ENCODE measurements at places on chromosomes 4 and X. TPM values are rescaled to one million over a fixed set of nuclear protein-coding genes. Genes with fewer than 3 reads are reported as not detected.
A peak's percentile ranks its signal among the peaks of the same experiment; 100 is the strongest.

GRCh38 chr4:13970349-13970748 is 342.8 kb upstream of the BOD1L1 start:
- no peak overlapping the region for H3K4me3 ChIP-seq
- no peak overlapping the region for H3K27ac ChIP-seq
- H3K4me1 ChIP-seq: no peaks in the 10 kb centered on the region
- DNase-seq: no peak

DNA sequence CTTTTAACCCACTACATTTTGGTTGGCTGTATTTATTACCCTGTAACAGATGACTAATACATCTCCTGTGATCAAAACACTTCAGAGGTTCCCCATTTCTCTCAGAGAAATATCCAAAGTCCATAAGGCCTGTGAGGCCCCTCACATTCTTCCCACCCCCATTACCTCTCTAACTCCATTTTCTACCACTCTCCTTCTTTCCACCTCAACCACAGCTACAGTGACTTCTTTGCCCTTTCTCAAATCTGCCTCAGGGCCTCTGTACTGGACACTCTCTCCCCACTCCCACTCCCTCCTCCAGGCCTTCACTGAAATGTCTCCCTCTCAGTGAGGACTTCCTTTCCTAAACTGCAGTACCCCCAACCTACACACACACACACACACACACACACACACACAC is 8.4 kb upstream of the TMEM144 start:
- H3K27me3 ChIP-seq: no peaks in the 10 kb centered on the region
- H3K4me3 ChIP-seq: no peak overlapping the region
- DNase-seq: no peak
- H3K27ac ChIP-seq: no peak overlapping the region

- no peaks in the 10 kb centered on the region for H3K4me1 ChIP-seq
- no peak for DNase-seq
- no peaks in the 10 kb centered on the region for H3K27me3 ChIP-seq
- no peak overlapping the region for H3K4me3 ChIP-seq
- H3K36me3 ChIP-seq: peaks cover 27% of the 10 kb centered on the region
Observed at GRCh38 chr4:2651546-2651945, 104.6 kb downstream of the TNIP2 start.

DNA sequence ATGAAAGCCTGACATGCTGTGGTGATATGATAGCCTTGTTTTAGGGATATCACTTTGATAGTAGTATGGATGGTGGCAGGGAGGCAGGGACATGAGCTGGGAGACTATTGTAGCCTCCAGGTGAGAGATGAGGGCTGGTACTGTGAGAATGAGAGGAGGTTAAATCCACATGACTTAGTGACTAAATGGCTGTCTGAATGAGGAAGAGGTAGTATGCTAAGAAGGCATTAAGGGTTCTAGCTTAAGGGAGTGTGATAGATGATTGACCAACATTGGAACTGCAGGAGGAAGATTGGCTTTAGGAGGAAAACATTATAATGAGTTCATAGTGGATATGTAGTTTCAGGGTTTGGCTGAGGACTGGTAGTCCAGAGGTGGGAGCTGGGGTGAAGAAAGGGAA is 195.0 kb upstream of the ANK2 start:
- no peaks in the 10 kb centered on the region for H3K27me3 ChIP-seq
- H3K4me1 ChIP-seq: no peaks in the 10 kb centered on the region
- H3K27ac ChIP-seq: no peak overlapping the region
- no peak for DNase-seq
- no peak overlapping the region for H3K4me3 ChIP-seq

- H3K27ac ChIP-seq: no peak overlapping the region
- no peak overlapping the region for H3K4me3 ChIP-seq
- H3K27me3 ChIP-seq: no peaks in the 10 kb centered on the region
- H3K36me3 ChIP-seq: no peaks in the 10 kb centered on the region
Observed at GRCh38 chr4:181967401-181967800, 275.8 kb upstream of the TENM3 start.

GRCh38 chr4:140718241-140718952 is 37.8 kb downstream of the TBC1D9 start:
- no peaks in the 10 kb centered on the region for H3K27me3 ChIP-seq
- peaks cover 28% of the 10 kb centered on the region for H3K4me1 ChIP-seq
- H3K27ac ChIP-seq: no peak overlapping the region
- no peak overlapping the region for H3K4me3 ChIP-seq
- no peaks in the 10 kb centered on the region for H3K36me3 ChIP-seq
- no peak for DNase-seq

The TMEM164 gene
- polyA plus RNA-seq: 2.1 TPM

GRCh38 chr4:2402941-2403340 is 15.5 kb downstream of the ZFYVE28 start:
- peaks cover 7% of the 10 kb centered on the region for H3K4me1 ChIP-seq
- H3K36me3 ChIP-seq: no peaks in the 10 kb centered on the region
- DNase-seq: no peak
- peaks cover 6% of the 10 kb centered on the region for H3K27me3 ChIP-seq

DNA sequence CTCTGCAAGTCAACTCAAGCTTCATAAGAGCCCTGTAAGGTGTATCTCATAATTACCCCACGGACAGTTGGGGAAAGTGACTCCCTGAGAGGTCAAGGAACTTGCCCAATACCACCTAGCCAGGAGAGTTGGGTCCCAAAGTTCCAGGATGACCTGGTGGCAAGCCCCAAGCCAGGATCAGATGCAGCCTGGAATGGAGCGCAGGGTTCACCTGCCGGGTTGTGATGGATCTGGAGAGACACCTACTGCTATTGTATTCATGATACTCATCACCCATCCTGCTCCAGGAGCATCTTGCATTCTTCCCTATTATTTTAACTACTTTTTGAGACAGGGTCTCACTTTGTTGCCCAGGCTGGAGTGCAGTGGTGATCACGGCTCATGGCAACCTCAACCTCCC is 36.1 kb downstream of the ZBTB49 start:
- H3K4me1 ChIP-seq: no peaks in the 10 kb centered on the region
- DNase-seq: no peak
- no peaks in the 10 kb centered on the region for H3K27me3 ChIP-seq
- no peaks in the 10 kb centered on the region for H3K36me3 ChIP-seq
- H3K4me3 ChIP-seq: no peak overlapping the region

The MAGEA1 gene
- polyA plus RNA-seq: not detected

The LRCH2 gene
- polyA plus RNA-seq: not detected

The PAGE5 gene
- not detected for polyA plus RNA-seq

GRCh38 chr4:10593130-10593529 is 91.4 kb downstream of the CLNK start:
- no peak overlapping the region for H3K4me3 ChIP-seq
- no peak overlapping the region for H3K27ac ChIP-seq

DNA sequence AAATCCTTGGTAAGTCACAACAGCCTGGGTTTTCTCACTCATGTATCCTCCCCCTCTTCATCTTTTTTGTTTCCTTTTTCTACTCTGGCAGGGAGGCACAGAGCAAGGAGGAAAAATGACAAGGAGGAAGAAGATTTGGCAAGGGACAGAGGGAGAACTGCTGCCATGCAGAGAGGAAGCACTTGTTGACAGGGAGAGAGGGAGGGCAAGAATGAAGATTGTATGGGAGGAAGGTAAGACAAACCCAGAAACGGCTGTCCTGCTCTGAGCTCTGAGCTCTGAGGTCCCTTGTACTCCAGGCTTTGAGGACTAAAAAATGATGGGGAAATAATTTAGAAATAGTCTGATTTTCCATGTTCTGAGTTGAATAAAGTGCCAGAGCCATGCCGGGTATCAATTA is 123.9 kb downstream of the DCHS2 start:
- no peak for DNase-seq
- no peak overlapping the region for H3K27ac ChIP-seq
- H3K36me3 ChIP-seq: no peaks in the 10 kb centered on the region
- H3K4me3 ChIP-seq: no peak overlapping the region
- no peaks in the 10 kb centered on the region for H3K27me3 ChIP-seq

DNA sequence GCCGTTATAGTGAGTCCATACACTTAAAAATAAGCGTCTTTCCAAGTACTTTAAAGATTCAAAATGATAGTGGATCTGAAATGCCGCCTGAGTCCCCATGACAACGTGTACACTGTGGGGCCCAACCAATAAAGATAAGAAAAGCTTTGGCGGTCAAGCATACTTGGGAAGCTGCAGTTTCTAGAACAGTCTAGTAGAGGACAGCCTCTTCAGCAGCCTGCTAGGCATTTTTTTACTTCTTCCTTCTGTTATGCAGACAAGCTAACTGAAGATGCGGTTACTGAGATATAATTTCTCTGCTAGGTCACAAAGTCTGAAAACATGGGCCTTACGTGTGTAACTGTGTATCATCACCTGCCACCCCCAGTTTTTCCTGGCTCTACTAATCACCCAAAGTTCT is 402 bp upstream of the UPRT start:
- peak overlapping the region; percentile 70 for H3K4me3 ChIP-seq
- H3K4me1 ChIP-seq: no peaks in the 10 kb centered on the region
- DNase-seq: no peak
- peak overlapping the region; percentile 81 for H3K27ac ChIP-seq

DNA sequence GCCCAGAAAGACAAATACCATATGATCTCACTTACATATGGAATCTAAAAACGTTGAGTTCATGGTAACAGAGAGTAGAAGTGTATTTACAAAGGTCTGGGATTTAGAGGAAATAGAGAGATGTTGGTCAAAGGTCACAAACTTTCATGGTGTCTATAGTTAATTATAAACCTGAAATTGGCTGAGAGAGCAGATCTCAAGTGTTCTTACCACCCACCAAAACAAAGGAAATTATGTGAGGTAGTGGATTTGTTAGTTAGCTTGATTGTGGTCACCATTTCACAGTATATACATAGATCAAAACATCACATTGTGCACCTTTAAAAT is 186.8 kb downstream of the NWD2 start:
- H3K4me3 ChIP-seq: no peak overlapping the region
- DNase-seq: no peak
- no peak overlapping the region for H3K27ac ChIP-seq
- peaks cover 4% of the 10 kb centered on the region for H3K27me3 ChIP-seq
- H3K4me1 ChIP-seq: no peaks in the 10 kb centered on the region
- H3K36me3 ChIP-seq: no peaks in the 10 kb centered on the region

DNA sequence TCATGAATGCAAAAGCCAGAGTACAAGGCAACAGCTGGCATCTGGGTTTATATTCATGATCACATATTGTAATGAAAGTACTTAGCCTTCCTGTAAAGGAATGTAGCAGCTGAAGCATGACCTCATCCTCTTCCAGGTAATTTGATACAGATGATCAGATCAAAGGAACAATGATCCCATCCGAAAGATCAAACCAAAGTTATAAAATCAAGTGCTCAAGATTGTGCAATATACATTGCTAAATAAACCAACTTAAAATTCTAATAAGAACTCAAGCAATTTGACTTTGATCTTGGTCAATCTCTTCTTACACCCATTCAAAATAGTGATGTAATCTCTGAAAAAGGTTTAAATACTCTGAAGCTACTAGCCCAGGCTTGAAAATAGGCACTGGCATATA is 113.1 kb upstream of the INPP4B start:
- no peak for DNase-seq
- no peaks in the 10 kb centered on the region for H3K36me3 ChIP-seq
- H3K27ac ChIP-seq: no peak overlapping the region
- no peaks in the 10 kb centered on the region for H3K4me1 ChIP-seq
- no peaks in the 10 kb centered on the region for H3K27me3 ChIP-seq

GRCh38 chr4:56191534-56191933 is 195.8 kb downstream of the AASDH start:
- no peaks in the 10 kb centered on the region for H3K27me3 ChIP-seq
- DNase-seq: no peak
- H3K36me3 ChIP-seq: no peaks in the 10 kb centered on the region

The SH3TC1 gene
- 17.0 TPM for polyA plus RNA-seq

The CXCL1 gene
- not detected for polyA plus RNA-seq

- H3K27me3 ChIP-seq: no peaks in the 10 kb centered on the region
- no peak for DNase-seq
- no peak overlapping the region for H3K4me3 ChIP-seq
- H3K4me1 ChIP-seq: no peaks in the 10 kb centered on the region
- H3K27ac ChIP-seq: no peak overlapping the region
Observed at GRCh38 chrX:107482046-107482445, 32.6 kb downstream of the FRMPD3 start.

DNA sequence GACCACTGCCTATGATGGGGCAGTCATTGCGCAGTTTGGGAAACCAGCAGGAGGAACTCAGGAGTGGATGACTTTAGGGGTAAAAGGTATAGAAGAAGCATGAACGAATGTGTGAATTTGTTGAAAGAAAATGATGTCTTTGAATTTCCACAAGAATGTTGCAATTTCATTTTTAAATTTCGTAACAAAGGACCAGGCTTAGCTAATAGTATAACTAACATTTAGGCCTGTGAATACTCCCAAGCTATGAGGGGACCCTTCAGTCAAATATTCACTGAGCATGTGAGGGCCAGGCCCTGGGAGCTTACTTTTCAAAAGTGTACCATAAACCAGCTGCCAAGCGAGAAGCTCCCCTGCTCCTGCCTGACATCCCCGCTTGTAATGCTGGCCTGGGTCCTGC is 5.3 kb downstream of the MPC1L start:
- no peak for DNase-seq
- no peak overlapping the region for H3K27ac ChIP-seq
- H3K36me3 ChIP-seq: peaks cover 5% of the 10 kb centered on the region
- no peaks in the 10 kb centered on the region for H3K4me1 ChIP-seq

The GPC4 gene
- 0.17 TPM for polyA plus RNA-seq

DNA sequence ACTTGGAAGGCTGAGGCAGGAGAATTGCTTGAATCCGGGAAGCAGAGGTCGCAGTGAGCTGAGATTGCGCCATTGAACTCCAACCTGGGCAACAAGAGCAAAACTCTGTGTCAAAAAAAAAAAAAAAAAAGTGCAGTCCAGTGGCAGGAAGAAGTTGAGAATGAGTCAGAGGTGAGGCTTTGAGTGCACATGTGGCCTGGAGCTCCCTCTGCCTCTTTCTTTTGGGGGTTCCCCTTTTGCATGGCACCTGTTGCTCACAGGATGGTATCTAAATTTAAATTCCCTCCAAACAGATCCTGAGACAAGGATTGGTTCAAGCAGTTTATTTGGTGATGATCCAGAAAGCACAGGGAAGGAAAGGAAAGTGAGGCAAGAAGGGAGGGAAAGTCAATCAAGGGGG is 151.4 kb upstream of the STX18 start:
- no peaks in the 10 kb centered on the region for H3K27me3 ChIP-seq
- H3K4me1 ChIP-seq: peaks cover 18% of the 10 kb centered on the region
- no peak overlapping the region for H3K4me3 ChIP-seq
- peak; percentile 31 for DNase-seq

DNA sequence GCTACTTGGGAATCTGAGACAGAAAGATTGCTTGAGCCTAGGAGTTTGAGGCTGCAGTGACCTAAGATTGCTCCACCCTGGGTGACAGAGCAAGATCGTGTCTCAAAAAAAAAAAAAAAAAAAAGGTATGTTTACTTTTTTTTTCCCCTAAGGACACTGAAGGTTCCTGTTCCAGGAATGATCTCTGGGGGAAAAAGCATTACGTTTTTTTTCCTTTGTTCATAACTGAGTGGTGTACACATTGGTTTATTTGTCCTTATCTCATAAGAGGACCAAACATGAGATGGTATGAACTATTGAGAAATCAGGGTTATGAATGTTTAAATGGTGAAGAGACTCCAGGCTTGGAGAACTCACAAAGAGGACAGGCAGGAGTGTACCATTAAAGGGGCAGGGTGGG is 120.4 kb upstream of the IL1RAPL2 start:
- no peak for DNase-seq
- H3K27me3 ChIP-seq: no peaks in the 10 kb centered on the region
- H3K36me3 ChIP-seq: no peaks in the 10 kb centered on the region

- no peak for DNase-seq
- H3K36me3 ChIP-seq: no peaks in the 10 kb centered on the region
- no peaks in the 10 kb centered on the region for H3K27me3 ChIP-seq
- no peak overlapping the region for H3K4me3 ChIP-seq
Observed at GRCh38 chr4:73012673-73013072, 56.8 kb downstream of the COX18 start.

The PAGE2 gene
- polyA plus RNA-seq: not detected

The NPY5R gene
- not detected for polyA plus RNA-seq

Data from GM12878 (cell line).